ENCODE measurements at places on chromosomes 12 and 14. TPM values are rescaled to one million over a fixed set of nuclear protein-coding genes. Genes with fewer than 3 reads are reported as not detected.

CD27 gene
- not detected for total RNA-seq

TPCN1 gene
- total RNA-seq = 18.9 TPM

CLEC4C gene
- total RNA-seq = not detected

KIF5A gene
- total RNA-seq = 16.9 TPM

TEDC1 gene
- 44.9 TPM for total RNA-seq

CLEC4E gene
- total RNA-seq = not detected

STAC3 gene
- total RNA-seq = 3.8 TPM

CIROP gene
- not detected for total RNA-seq

CACNA1C gene
- total RNA-seq = 1.6 TPM

Data from neural crest cell (in vitro differentiated cells).